ENCODE measurements at places on chromosomes 5 and 9.

DNA sequence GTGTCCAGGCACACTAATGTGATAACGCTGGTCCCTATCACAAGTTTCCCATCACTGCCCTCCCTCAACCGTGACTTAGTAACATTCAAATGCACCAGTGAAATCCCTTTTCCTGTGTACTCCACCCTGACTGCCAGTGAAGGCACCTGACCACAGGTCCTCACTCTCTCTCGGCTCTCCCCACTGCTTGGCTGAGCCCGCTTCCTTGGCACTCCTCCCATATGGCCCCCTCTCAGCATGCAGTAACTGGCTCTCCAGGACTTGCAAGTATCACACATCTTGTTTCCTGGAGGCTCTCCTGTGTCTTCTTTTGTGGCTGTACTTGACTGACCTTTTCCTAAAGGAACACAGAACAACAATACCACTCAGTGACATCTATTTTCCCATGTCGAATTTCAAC, 292.0 kb upstream of the ZNF608 start:
- no peak for DNase-seq

DNA sequence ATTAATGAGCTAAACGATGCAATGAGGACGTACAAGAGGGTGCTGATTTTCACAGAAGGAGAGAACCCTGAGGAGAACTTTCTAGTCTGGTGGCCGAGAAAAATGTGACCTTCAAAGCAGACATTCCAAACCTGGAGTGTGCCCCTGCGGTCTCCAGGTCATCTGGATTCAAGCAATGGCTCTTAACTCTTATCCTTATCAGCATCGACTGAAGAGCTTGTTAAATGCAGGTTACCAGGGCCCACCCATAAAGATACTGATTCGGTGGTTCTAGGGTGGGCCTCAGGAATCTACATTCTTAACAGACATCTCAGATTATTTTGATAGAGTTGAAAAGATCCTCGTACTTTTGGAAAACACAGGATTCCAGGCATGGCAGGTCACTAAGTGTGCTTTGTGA, 103.6 kb upstream of the SAP30L start:
- no peak for DNase-seq

GRCh38 chr5:90153031-90153430, 256.5 kb downstream of the CETN3 start:
- DNase-seq, result no peak

- no peak for DNase-seq
Observed at GRCh38 chr5:81195335-81195929, 37.7 kb upstream of the CKMT2 start.

DNA sequence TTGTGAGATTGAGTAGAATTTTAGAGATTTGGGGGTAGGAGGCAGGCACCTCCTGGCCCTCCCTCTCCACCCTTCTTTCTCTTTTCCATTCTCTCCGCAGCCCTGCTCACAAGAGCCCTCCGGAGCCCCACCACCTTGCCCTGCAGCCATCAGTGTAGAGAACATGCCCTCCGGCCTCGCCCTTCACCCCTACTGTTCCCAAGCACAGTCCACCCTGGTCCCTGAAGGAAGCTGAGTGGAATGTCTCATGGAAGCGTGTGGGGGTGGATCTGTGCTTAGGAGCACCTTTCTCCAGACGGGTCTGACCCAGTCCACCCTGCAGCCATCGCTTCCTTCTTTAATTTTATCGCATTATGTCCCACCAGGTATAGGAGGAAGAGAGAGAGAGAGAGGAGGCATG, 267.1 kb downstream of the NSG2 start:
- no peak for DNase-seq

DNA sequence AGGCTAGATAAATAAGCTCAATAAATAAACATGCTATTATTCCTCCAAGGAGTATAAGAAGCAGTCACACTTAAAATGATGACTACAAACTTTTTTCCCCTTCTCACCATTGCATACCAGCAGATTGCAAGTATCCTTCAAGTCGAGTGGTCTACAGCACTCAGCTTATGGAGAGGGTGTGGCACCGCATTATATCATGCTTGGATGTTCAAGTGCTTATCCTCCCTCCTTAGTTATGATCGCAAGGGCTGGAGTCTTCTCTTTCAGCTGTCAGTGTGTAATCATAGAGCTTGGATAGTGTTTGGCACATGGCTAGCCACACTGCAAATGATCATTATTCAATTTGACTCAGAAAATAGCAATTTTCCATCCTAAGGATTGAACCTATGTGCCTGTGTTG, 124.0 kb downstream of the CARTPT start:
- DNase-seq, result no peak

GRCh38 chr9:129549139-129549538, 71.8 kb downstream of the C9orf50 start:
- no peak for DNase-seq

- DNase-seq, result no peak
Observed at GRCh38 chr9:111297066-111297824, 32.8 kb downstream of the OR2K2 start.

GRCh38 chr5:160492565-160492964, 70.9 kb downstream of the PTTG1 start:
- no peak for DNase-seq

- DNase-seq, result no peak
Observed at GRCh38 chr5:134459491-134459890, 47.8 kb upstream of the CDKN2AIPNL start.

GRCh38 chr5:101929628-101930027, 366.5 kb downstream of the SLCO4C1 start:
- no peak for DNase-seq

- no peak for DNase-seq
Observed at GRCh38 chr5:144134194-144134826, 36.1 kb downstream of the YIPF5 start.

DNA sequence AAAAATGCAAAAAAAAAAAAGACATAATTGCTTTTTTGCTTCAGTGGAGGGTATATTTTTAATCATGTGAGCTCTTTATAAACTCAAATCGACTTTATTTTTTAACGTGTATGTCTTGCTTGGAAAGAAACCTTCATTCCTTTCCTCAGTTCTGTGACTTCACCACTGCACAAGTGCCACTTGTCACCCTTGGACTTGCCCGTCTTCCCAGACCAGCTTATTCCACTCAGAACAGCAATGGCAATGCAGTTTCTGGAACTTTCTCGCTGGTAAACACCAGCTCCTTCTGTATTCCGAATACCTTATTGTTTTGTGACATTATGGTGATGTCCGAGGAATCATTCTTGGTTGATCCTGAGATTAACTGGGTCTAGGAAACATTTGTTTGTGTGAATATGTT, 440.5 kb upstream of the ADAMTS16 start:
- no peak for DNase-seq

DNA sequence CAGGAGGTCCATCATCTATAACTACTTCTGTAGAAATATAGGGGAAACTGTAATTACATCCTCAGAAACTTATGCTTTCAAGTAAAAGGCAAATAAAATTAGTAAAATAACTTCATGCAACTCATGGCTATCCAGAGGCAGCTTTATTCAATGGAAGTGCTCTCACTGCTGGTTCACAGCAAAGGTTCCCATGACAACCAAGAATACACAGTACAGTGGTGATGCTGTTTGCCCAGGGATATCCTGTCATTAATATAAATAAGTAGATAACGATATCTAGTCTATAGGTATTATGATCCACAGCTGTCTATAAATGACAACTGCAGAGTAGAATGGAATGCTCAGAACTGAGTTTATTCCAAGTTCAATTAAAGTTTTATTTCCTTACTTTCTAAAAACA, 390.3 kb downstream of the PDE4D start:
- peak; percentile 47 for DNase-seq

- DNase-seq, result no peak
Observed at GRCh38 chr5:17255471-17256021, 38.1 kb downstream of the BASP1 start.

- no peak for DNase-seq
Observed at GRCh38 chr5:147375151-147375550, 134.7 kb downstream of the DPYSL3 start.

DNA sequence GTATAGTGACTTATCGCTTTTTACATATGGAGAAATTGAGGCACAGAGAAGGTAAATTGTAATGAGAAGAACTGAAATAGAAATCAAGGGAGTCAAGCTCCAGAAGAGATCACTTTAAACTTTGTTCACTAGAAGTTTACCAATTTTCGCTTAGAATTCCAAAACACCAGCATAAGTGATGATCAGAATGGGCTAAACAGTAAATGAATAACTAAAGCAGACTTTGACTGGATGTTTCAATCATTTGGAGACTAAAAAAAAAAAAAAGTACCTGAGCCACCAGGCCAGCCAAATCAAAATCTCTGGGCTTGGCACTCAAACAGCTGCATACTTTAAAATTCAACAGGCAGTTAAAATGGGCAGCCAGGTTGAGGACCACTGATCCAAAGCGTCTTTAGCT, 38.2 kb upstream of the FYB1 start:
- no peak for DNase-seq

DNA sequence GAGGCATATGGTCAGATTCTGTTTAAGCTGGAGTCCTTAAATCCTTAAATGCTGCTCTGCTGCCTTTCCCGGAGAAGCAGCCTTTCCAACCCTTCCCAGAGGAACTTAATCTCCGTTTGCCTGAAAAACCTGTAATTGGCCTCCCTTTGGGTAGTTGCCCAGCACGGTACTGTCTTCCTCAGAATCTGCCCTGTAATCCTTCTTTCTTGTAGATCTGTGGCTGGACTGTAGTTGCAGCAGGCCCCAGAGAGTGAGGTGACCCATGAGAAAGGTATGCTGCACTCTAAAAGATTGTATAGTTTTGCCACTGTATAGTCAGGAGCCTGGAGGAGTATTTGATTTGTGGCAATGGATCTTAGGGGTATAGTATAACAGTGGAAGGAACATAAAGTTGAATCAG, 11.7 kb downstream of the SPIN1 start:
- no peak for DNase-seq

DNA sequence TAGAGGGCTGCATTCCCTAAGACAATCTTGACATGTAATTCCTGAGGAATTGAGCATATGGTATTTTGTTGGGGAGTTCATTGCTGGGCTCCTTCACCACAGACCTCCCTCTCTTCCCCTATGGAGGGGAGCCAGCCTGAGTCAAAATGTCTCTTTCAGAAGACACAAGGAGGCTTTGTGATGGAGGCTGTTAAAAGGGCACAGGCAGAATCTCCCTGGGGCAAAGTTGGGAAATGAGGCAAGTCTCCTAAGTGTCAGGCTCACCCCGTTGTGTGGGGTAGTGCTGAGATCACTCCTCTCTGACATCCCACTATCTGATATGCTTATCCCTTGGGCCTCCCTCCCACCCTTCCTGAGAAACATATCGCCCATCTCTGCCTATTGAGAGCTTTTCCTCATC, 30.6 kb downstream of the GFRA3 start:
- DNase-seq, result no peak

DNA sequence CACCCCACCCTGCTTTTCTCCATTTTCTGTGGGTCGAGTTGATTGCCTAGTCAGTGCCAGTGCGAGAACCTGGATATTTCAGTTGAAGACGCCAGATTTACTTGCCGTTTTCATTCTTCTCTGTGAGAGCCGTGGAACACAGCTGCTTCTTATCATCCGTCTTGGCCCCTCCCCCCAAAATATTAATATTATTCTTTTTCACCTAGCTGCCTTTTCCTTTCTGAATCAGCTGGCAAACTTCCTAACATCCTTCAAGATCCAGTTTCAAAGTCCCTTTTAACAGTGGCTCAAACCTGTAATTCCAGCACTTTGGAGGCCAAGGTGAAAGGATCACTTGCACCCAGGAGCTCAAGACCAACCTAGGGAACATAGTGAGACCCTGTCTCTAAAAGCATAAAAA, 117.1 kb upstream of the RASA1 start:
- DNase-seq, result no peak

- no peak for DNase-seq
Observed at GRCh38 chr9:89891591-89892304, 286.9 kb downstream of the GADD45G start.

GRCh38 chr5:73176250-73176649, 3.3 kb downstream of the TMEM174 start:
- DNase-seq, result no peak

GRCh38 chr9:13278023-13278367, 1.5 kb downstream of the MPDZ start:
- DNase-seq, result no peak

DNA sequence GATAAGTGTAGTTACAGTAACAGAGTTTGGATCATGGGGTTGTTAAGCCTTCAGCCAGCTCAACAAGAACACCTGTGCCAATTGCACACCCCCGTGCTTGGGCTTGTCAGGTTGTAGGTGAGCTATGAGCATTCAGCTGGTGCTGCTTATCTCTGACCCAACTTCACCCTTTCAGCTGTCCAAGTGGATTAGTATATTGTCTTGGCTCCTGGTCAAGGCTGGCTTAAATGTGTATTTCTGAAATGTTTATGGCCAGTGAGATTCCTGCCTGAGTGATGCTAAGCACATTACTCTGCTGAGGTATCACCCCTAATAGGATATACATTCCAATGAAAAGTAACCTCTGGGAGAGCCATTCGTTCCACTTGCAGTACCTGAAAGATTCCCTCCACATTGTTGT, 44.2 kb upstream of the LMNB1 start:
- no peak for DNase-seq

DNA sequence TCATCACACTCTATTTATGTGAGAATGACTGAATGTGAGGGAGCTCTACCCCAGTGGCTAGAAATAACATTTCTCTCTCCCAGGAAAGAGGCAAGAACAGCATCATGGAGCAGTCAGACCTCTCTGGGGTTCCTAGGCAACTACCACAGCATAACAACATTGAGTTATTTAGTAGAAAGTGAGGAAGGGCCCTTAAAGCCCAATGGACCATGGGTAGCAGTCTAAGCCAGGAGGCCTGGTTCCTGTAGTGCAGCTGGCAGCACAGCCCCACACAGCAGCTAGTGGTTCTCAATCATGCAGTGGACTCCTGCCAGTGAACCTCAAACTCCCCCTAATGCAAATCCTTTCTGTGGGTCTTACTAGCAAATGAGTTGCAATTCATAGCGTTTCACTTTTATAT, 55.3 kb downstream of the SPEF2 start:
- DNase-seq, result no peak

DNA sequence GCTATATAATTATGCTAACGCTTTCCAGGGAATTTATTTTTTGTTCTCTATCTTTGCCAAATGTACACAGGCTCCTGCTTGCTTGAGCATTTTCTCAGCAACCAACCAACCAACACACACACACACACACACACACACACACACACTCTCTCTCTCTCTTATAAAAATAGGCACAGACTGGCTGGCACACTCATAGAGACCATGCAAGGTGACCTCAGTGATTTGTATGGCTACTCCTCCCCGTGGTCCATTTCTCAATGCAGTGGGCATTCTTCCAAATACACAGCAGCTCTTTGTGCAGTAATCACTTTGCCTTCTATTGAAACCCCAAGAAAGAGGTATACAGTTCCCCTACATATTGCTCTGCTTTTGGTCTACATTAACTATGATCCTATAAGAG, 416.0 kb downstream of the MAN2A1 start:
- no peak for DNase-seq
